ENCODE measurements at places on chromosomes 3 and 15. TPM values are rescaled to one million over a fixed set of nuclear protein-coding genes. Genes with fewer than 3 reads are reported as not detected.

The MAP3K13 gene
- 11.5 TPM for polyA plus RNA-seq

- DNase-seq: no peak
These were observed 13.7 kb downstream of the MAP1A start for GRCh38 chr15:43531018-43531670.

DNA sequence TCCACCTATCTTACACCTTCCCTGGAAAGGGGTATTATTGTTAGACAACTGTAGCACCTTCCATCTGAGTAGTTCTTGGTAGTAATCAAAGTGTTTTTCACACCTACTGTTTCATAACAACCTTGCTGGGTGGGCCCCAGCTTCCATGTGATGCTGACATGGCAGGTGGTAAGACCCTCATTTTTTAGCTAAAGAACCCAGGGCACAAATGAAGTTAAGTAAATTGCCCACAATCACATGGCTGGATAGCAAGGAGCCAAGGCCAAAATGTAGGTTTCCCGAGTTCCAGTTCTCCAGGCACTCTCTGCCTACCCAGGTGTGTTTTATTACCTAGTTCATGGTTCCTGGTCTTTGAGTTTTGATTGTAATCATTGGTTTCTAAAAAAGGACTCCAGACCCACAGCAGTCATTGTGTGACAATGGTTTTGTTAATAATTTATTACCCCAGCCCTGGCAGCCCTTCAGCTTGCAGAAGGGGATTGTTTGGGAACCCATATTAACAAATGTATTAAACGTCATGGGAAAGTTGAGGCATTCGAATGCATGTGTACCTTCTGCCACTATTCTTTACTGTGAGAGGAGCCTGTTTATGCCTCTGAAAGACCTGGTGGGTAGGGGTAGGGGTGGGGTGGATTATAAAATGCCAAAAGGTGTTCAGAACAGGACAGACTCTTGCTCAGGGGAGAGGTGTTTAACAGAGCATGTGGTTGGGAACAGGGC is 222.2 kb upstream of the BHLHE40 start:
- no peak for DNase-seq

GRCh38 chr15:26628071-26628470 is 144.8 kb downstream of the GABRB3 start:
- no peak for DNase-seq

The CCDC39 gene
- polyA plus RNA-seq: not detected

The SLC15A2 gene
- polyA plus RNA-seq: 1.4 TPM

DNA sequence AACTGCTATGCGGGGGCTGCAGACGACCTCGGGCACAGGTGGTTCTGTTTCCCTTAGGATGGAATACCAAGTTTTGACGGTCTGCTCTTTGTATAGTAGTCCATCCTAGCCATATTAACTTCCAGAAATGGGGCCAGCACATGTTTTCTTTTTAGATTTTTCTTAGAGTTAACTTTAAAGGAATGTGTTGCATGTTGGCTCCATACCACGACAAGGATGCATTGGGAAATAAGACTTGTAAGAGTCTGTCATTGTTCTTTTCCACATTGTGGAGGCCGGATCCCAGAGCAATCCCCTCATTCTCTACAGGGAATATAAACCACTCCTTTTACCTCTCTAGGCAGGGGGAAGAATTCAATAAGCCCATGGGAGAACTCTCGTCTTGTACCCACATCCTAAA is 87.1 kb upstream of the PLSCR4 start:
- DNase-seq: no peak

DNA sequence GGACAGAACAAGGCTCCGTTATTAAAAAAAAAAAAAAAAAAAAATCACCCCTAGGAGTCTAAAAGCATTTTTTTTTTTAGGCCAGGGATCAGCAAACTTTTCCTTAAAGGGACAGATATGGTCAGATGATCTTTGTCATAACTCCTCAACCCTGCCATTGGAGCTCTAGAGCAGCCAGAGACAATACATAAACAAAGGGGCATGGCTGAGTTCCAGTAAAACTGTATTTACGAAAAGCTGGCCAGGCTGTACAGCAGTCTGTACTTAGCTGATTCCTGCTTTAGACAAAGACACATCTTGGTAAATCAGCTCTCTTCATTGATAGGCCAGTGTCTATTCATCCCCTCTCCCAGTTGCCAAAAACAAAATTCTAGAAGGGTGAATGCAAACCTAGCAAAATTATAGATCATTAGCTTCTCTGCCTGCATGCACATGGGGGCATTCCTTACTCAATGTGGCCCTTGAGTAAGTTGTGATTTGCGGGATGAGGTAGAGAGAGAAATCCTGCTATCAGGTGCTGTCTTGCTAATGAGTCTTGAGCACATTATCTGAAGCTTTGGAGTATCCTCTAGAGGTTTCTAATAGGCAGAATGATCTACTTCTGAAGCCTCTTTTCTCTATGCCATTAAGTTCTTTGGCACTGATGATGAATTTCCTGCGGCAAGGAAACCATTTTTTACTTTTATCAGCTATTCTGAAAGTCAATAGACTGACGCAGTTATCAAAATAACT is 35.2 kb downstream of the SENP8 start:
- no peak for DNase-seq

The TP63 gene
- 0.25 TPM for polyA plus RNA-seq

Measured in right cardiac atrium (tissue), 5 donors.